ENCODE measurements at places on chromosomes 7 and 10.

DNA sequence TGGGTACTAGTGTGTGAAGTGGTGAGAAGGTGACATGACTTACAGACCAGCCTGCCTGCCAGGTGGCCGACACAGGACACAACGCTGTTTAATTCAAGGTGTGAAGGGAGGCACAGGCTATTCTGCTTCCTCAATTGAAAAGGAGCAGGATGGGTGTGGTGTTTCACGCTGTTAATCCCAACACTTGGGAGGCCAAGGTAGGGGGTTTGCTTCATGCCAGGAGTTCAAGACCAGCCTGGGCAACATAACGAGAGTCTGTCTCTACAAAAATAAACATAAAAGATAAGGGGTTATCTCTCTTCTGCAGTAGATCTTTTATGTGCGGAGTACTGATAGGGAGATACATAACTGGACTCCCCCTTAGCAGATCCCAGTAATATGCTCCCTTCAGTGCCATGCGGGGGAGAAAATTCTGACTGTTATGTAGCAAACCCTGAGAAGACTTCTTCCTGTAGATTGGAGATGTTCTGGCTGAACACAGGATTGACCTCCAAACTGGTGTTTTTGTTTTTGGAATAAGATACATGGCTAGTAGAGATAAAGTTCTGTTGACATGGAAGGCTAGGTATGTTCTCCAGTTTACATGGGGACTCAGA lies 63.2 kb downstream of the CCNY start:
- DNase-seq, result no peak

DNA sequence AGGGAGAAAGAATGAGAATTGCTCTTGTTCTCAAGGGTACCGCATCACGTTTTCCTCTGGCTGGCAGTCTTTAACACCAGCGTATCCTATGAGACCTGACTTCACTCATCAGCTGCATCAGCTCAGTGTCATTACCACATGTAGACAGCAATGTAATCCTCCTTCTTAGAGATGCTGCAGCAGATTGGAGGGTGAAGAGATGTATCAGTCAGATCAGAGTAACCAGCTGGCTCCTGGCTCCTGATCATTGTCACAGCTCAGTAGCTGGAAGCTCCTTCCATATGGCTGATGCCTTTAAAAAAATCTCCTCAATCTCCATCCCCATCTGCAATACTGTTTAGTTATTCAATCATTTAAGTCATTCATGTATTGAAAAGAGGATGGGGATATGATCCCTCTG lies 39.7 kb upstream of the EPHB6 start:
- DNase-seq, result no peak

DNA sequence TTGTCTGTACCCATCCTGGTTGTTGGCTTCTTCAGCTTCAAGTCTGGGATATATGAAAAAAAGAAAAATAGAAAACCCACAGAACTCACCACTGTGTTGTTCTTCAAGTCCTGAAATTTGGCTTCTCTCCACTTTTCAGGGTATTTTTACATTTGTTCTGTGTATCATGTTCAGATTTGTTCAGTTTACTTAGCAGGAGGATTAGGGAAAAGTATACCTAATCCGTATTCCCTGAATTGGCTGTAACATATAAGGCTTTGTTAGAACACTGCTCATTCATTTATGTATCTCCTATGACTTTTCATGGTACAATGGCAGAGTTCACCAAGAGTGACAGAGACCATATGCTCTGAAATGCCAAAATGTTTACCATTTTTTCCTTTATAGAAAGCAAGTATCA lies 146.9 kb downstream of the PTN start:
- no peak for DNase-seq

DNA sequence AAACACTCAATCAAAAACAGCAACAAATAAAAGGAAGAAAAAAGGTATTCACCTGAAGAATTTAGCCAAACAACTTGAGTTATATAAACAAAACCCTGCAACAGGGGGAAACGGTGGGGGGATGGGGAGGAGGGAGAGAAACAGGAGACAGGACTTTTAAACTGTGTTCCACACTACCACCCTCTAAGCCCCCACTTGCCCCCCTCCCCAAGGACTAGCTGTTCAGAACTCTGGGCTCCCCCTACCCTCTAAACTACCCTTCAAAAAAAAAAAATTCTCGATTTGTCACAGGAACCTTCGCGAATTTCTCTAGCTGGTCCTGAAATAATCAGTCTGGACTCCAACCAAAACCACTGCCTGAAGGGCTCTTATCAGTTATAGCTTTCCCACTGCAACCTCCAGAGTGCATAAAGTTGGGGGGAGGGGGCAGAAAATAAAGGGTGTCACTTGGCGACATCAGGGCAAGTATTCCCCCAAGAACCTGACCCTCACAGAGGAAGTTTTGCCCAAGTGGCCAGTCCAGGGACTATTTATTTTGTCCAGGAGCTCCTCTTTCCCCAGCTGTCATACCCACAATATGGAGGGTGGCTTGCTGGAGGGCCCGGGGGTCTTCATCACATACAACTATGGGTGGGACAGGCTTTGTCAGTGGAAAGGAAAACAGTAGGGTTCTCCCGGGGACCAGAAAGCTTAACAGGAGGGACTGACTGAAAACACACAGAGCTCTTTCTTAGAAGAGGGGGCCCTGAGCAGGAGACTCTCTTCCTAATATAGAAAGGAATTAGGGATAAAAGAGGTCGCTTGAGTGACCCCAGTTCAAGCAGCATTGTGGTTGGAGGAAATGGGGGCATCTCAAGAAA lies 1.3 kb downstream of the UBE2H start:
- DNase-seq, result no peak

DNA sequence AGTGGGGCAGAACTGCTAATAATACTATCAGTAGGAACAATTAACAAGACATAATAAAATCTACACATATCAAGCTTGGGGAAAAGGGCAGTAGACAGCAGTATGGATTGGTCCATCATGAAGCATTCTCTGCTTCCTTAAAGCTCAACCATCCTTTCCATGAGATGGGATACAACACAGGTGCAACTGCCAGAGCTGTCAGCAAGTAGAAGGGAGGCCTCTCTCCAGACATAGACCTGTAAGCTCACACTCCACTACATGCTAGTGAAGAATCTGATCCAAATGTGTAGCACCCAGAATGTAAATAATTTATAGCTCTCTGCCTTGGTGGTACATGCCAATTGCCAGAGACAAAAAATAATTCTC lies 41.5 kb upstream of the ANAPC16 start:
- no peak for DNase-seq

GRCh38 chr10:2619472-2619871 lies 447.9 kb upstream of the PFKP start:
- no peak for DNase-seq
